Foreskin keratinocyte (primary cell): ENCODE measurements at places on chromosomes 11 and 22. TPM values are rescaled to one million over a fixed set of nuclear protein-coding genes. Genes with fewer than 3 reads are reported as not detected.
A peak's percentile ranks its signal among the peaks of the same experiment; 100 is the strongest.

The PPP1R14B gene
- 591 and 629 TPM in 2 replicates for total RNA-seq

- DNase-seq = no peak
Measured at GRCh38 chr11:44179173-44179572, 83.7 kb downstream of the EXT2 start.

DNA sequence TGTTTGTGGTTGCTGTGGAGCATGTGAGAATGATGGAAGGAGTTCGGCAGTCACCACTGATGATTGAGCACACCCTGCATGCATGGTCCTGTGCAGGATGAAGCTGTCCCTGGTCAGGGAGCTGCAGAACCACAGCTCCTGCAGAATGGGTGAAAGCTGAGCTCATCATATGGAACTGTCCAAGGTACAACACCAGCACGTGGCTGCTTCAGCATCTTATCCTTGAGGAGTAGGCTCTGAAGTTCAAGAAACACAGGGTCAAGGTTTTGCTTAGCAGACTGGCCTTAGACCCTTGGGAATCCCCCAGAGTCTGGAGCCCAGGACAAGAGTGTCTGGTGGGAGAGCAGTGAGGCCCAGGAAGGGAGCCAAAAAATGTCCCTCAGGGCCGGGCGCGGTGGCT lies 182.4 kb upstream of the LARGE1 start:
- DNase-seq = no peak

The PTPRCAP gene
- total RNA-seq = 0.32 and 0.61 TPM in 2 replicates

DNA sequence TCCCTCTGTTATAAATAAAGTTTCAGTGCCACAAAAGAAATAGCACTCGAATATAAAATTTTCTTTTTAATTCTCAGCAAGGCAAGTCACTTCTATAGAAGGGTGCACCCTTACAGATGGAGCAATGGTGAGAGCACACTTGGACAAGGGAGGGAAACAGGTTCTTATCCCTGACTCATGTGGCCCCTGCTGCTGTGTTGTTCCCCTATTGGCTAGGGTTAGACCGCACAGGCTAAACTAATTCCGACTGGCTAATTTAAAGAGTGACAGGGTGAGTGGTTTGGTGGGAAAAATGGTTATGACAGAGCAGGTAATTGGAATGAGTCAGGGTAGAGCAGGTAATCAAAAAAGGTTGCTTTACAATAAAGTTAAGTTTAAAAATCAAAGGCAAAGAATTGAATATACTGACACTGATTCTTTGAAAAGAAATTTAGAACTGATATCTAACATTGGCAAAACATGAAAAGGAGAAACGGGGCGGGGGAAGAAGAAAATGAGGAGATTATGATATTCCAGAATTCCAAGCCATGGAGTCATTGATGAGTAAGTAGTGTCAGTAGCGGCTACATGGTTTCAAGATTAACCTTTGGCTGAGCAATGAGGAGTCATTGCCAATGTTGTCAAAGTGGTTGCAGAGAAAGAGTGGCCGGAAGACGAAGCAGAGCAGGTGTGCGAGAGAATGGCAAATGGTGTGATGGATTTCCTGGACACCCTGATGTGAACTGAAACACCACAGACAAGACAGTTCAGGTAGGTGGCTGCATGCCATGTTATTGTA lies 48.4 kb upstream of the MRGPRX1 start:
- DNase-seq = peak; percentile 96

- no peak for DNase-seq
Measured at GRCh38 chr11:117225553-117226170, 6.2 kb downstream of the PCSK7 start.

GRCh38 chr11:92125321-92125720 lies 99.3 kb upstream of the FAT3 start:
- DNase-seq = no peak

GRCh38 chr11:20541503-20541902 lies 57.9 kb upstream of the SLC6A5 start:
- DNase-seq = no peak

DNA sequence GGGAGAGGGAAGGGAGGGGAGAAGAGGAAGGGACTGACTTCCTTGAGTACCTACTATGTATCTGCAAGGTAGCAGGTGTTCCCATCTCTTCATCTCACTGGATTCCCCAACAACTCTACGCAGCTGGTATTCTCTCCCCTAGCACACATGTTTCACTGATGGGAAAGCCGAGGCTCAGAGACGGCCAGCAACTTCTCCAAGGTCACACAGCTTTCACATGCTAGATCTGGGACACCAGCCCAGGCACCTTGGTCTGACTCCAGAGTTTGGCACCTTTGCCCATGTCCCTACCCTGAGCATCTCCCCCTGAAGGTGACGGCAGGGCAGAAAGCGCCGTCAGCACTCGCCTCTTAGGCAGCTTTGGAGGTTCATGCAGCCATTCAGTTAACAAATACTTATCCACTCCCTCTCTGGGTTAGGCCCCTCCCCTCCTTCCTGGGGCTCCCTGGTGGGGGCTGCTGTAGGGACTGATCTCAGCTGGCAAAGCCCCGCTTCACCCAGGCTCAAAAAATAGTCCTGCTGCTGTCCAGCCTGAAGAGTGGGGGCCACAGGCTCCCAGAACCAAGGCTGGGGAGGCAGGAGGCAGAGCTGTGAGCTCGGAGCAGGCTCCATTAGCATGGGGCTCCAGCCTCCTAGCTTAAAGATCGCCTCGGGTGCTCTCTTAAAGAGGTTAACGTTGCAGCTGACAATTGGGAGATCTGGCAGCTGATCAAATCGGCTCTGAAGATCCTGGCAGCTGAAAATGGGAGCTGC lies 79.4 kb downstream of the IGLL1 start:
- DNase-seq = peak; percentile 45

- no peak for DNase-seq
Measured at GRCh38 chr11:8871171-8871775, 39.7 kb upstream of the AKIP1 start.

- DNase-seq = no peak
Measured at GRCh38 chr11:61599968-61600710, 19.3 kb upstream of the SYT7 start.

GRCh38 chr11:3958281-3958680 lies 102.8 kb downstream of the STIM1 start:
- no peak for DNase-seq

- DNase-seq = no peak
Measured at GRCh38 chr11:125225401-125225800, 60.9 kb downstream of the PKNOX2 start.

GRCh38 chr11:61034704-61035525 lies 63.4 kb downstream of the CD6 start:
- DNase-seq = no peak

DNA sequence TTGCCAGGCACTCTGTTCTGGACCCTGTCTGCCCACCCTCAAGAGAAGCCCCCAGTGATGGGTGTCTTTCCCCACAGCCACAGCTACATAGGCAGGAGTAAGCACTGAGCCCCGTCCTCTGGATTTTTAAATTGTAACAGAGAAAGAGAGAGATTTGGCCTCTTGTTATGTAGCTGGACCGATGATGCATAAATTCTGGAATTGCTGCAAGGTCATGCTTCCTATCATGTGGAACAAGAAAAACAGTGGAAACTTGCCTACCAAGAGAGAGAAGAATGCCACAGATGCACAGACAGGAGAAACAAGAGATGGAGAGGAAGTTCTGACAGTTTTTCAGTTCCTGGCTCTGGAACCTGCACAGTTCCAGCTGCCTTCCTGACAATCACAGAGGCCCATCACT lies 150.2 kb downstream of the ETS1 start:
- DNase-seq = no peak

- no peak for DNase-seq
Measured at GRCh38 chr22:21696115-21696514, 30.3 kb downstream of the PPIL2 start.

DNA sequence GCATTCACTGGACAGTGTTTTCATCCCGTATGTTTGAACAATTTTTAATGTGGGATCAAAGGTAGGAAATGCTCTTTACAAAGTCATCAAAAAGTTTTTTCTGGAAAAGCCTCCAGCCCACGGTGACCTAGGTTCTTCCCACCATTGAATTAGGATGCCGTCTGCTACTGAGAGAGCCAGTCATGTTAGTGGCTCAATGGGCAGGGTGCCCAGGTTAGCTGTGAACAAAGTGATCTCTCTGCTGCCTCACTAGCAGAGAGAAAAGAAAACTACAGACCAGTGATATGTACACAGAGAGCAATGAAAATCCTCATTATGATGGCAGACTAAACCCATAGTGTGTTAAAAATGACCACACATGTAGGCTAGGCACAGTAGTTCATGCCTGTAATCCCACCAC lies 32.4 kb downstream of the KCNQ1 start:
- DNase-seq = no peak

- no peak for DNase-seq
Measured at GRCh38 chr11:42138454-42138853, 679.0 kb upstream of the LRRC4C start.

The ATG13 gene
- total RNA-seq = 31.5 and 36.4 TPM in 2 replicates

The PDGFB gene
- total RNA-seq = 10.9 and 12.8 TPM in 2 replicates

The DRG1 gene
- total RNA-seq = 67.1 and 67.7 TPM in 2 replicates

DNA sequence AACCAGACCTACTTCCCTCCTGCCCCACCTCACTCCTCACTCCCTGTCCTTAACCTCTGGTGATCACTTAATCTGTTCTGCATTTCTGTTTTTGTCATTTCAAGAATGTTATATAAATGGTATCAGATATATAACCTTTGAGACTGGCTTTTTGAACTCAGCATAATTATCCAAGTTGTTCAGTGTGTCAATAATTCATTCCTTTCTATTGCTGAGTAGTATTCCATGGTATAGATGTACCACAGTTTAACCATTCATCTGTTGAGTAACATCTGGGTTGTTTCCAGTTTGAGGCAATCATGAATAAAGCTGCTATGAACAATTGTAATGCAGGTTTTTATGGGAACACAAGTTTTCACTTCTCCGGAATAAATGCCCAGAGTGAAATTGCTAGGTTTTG lies 34.6 kb upstream of the B3GNT6 start:
- DNase-seq = no peak

The DNAJB7 gene
- total RNA-seq = not detected in 2 replicates

The RBX1 gene
- total RNA-seq = 81.4 and 82.2 TPM in 2 replicates

- no peak for DNase-seq
Measured at GRCh38 chr11:126601136-126601535, 245.7 kb downstream of the ST3GAL4 start.

DNA sequence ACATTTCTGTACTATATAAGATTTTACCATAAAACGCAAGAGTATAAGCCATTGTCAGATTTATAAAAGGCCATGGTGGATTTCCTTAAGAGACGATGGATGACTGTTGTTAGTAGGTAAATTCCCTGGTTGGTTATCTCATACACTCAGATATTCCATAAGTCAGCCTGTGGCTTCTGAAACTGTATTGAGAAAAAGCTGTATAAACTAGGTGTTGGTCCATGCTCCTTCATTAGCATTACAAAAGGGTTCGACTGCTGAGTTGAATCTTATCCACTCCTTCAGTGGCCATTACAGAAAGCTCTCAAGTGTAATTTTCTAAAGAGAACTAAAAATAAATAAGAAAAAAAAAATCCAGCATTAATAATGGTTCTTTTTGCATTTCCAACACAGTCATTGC lies 5.3 kb downstream of the GRAP2 start:
- DNase-seq = no peak

The PRDM11 gene
- total RNA-seq = 5.7 and 6.2 TPM in 2 replicates

- no peak for DNase-seq
Measured at GRCh38 chr11:61004761-61005181, 33.3 kb downstream of the CD6 start.

- no peak for DNase-seq
Measured at GRCh38 chr11:19903620-19904069, 191.0 kb downstream of the NAV2 start.

DNA sequence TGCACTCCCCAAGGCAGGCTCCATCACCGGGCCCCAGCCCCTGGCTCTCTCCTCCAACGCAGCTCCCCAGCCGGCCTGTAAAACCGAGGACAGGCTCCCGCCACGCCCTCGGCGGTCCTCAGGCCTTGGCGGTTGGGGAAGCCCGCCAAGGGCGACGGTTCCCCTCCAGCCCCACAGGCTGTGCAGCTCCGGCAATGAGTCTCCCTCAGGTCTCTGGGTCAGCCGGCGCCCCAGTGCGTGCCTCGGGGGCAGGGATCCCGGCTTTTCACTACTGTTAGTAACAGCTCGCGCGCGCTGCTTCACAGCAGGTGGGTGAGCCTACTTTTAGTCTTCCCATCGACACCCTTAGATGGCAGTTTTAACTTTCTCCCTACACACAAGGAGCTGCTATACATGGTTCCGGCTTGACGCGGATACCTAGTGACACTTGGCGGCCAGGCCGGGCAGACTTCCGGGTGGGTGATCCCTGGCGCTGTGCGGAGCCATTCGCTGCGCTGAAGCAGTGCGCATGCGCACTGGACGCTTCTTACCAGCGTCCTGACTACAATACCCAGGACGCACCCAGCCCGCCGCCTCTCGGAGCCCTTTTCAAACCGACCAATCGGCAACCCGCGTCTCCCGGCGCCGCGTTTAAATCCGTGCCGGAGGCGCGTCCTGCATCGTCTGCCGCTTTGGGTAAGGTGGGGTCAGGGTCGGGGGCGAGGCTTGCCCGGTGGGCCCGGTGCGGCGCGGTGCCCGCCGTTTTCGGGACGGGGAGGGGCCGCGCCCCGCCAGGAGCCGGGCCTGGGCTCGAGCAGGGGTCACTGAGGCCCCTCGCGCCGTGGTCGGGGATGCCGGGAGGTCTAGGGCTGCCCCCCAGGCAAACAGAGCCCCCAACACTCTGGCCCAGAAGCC lies at the start of gene GTSE1:
Gene GTSE1, plus strand, starts transcription at position 614 of the 894 bp plus-strand sequence. CDS start 531 bp downstream, outside the sequence.
- DNase-seq = peak; percentile 85

DNA sequence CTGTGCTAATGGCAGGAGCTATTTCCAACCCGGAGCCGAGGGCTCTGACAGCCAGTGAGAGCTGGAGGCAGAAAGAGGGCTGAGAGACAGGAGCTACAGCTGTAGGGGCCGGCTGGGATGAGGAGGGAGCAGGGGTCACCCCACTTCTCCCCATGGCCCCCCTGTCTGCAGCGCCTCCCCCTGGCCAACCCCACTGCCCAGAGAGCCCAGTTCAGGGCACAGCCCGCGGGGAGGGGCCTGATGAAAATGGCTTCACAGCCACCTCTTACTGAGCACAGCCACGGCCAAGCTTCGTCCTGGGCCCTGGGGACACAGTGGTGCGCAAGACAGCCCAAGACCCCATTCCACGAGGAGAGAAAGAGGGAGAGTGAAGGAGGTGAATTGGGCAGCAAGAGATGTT lies 27.9 kb downstream of the RPL3 start:
- DNase-seq = no peak

The ANKRD42 gene
- total RNA-seq = 6.0 and 6.3 TPM in 2 replicates

DNA sequence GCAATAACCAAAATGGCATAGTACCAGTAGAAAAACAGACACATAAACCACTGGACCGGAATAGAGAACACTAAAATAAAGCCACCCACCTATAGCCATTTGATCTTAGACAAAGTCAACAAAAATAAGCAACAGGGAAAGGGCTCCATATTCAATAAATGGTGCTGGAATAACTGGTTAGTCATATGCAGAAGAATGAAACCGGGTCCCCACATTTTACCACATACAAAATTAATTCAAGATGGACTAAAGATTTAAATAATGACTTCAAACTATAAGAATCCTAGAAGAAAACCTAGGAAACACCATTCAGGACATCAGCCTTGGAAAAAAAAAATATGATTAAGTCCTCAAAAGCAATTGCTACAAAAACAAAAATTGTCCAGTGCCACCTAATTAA lies 30.1 kb upstream of the NOX4 start:
- no peak for DNase-seq

The IGSF9B gene
- 0.35 and 1.6 TPM in 2 replicates for total RNA-seq
